ENCODE measurements at places on chromosomes 12 and 14.

DNA sequence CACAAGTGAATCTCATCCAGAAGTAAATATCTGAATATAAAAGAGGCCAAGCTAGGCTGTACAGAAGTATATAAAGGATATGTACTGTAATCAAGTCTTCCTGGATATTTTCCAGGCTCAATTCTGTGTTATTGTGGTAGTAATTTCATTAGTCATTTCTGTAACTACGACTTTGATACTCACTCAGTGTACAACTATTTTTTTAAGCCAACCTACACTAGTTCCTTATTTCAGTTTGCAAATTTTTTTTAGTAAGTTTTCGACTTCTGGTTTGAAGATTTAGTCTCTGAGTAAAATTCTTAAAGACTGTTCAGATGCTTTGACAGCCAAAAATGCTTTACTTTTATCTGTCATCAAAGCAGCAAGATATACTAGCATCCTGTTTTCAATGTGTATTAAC is 130.8 kb downstream of the CAPZA3 start:
- no peak for DNase-seq

- no peak for DNase-seq
These were observed 110.2 kb downstream of the PLXNC1 start for GRCh38 chr12:94258593-94258992.

- no peak for DNase-seq
These were observed 62.3 kb upstream of the PPP1R12A start for GRCh38 chr12:79997096-79997791.

DNA sequence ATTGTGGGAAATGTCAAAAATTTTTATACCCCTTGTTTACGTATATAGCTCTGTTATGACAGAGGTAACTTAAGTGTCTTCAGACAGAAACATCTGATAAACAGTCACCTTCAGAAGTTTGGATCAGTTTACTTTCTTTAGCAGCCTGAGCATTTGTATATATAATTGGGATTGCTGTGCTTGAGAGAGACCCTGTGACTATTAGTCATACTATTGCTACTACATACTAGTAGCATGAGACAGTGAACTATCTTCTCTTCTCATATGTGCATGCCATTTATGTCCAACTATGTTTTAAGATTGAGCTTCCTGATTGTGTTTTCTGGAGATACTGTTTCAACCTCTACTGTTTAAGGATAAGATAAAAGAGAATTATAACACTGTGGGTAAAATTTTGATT is 101.5 kb downstream of the PDE6H start:
- DNase-seq, result no peak

GRCh38 chr12:95759718-95760117 is 30.8 kb downstream of the NTN4 start:
- DNase-seq, result no peak

DNA sequence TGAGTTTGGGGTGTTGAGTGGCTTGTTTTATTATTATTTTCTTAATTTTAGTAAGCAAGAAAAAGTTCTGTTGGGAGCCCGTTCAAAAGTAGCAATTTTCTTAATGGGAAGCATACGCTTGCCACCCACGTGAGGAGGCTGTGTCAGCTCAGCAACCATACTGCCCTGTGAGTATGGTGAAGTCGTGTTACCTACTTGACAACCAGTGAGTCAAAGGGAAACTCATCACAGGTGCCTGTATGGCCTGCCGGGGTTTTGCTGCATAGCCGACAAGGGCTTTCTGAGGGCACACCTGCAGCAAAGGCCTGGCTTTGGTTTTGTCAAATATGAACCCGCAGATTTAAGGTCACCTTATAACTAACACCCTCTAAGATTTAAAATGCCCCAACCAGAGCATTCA is 31.1 kb downstream of the PITPNM2 start:
- peak; percentile 69 for DNase-seq

GRCh38 chr12:120370343-120371243 is 1.6 kb upstream of the MSI1 start:
- DNase-seq, result no peak

DNA sequence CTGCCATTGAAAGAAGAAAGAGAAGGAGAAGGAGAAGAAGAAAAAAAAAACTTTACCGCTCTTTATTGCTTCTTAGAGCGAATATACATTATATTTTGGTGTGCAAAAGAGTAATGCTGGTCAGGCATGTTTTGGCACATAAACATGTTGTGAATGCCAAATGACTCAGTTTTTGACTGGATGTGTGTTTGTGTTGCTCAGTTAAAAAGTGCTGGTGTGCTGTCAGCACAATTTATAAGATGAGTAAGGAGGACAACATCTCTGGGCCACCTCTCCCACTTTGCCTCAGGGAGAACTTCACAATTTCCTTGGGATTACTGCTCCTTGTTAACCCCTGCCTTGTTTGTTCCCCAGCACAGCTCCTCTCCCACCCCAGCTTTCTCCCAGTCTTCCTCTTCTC is 584.8 kb downstream of the ETNK1 start:
- no peak for DNase-seq

GRCh38 chr14:103749452-103749851 is 33.8 kb downstream of the ZFYVE21 start:
- DNase-seq, result no peak

- no peak for DNase-seq
These were observed 492.2 kb downstream of the APAF1 start for GRCh38 chr12:99137124-99137855.

- no peak for DNase-seq
These were observed 20.1 kb upstream of the GARIN6 start for GRCh38 chr12:99627459-99627858.

DNA sequence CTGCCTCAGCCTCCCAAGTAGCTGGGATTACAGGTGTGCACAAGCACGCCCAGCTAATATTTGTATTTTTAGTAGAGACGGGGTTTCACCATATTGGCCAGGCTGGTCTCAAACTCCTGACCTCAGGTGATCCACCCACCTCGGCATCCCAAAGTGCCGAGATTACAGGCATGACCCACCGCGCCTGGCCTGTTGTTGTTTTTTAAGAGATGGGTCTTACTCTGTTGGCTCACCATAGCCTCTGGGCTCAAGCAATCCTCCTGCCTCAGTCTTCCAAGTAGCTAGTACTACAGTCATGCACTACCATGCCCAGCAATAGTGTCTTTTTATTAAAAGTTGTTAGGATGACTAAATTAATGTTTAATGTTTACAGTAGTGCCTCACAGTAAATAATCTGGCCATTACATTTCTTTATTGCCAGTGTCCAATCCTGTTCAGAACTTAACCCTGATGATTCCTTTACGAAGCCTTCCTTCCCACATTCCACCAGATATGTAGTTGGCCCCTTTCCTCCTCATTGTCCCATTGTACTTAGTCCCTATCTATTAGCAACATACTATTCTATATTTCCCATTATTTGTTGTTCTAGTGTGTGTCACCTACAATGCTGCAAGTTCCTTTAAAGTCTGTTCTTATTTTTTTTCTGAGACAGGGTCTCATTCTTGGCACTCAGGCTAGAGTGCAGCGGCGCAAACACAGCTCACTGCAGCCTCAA is 8.8 kb upstream of the SMARCC2 start:
- DNase-seq, result no peak

- no peak for DNase-seq
These were observed 15.1 kb downstream of the CHD4 start for GRCh38 chr12:6592087-6592486.

- DNase-seq, result peak; percentile 84
These were observed 49.0 kb downstream of the KCTD10 start for GRCh38 chr12:109428037-109428629.

- no peak for DNase-seq
These were observed 1.8 kb downstream of the SPRING1 start for GRCh38 chr12:116735951-116736599.

DNA sequence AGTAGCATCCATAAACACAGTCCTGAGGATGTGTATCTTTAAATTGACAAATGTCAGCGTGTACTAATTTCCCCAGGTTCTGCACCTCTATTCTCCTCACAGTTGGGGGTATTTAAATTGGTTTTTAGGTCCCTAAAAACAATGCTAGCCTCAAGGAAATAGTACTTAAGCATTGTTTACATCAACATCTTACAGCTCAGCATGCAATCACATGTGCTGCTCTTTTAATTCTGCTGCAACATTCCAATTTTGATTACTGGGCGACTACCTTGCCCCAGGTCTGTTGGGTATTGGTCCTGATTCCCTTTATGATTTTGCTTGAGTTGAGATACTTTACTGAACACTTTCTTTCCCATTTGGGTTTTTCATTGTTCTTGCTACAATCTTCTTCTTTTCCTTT is 616.6 kb downstream of the CCER1 start:
- DNase-seq, result no peak

DNA sequence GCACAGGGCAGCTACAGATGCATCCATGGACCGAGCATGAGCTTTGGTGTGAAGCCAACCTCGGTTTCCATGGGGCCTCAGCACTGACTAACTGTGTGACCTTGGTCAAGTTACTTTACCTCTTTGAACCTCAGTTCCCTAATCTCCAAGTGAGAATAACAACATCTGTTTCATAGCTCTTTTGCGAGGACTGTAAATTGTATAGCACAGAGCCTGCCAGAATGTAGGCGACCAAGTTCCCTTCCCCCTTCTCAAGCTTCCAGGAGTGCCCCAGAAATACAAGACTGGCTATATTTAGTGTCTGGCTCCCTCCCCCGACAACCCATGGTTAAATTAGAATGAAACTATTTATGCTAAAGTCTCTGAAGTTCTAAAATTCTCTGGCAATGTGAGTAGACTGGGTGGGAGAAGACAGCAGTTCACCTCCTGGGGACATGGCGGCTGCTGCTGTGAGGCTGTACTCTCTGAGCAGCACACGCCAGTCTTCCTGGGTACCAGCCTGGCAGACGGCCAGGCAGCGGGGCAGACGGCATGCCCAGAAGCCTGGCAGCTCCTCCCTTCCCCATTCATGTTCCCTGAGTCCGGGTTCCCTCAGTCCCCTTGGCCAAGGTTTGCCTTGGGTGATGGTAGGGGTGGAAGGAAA is 22.0 kb upstream of the TMED10 start:
- no peak for DNase-seq

DNA sequence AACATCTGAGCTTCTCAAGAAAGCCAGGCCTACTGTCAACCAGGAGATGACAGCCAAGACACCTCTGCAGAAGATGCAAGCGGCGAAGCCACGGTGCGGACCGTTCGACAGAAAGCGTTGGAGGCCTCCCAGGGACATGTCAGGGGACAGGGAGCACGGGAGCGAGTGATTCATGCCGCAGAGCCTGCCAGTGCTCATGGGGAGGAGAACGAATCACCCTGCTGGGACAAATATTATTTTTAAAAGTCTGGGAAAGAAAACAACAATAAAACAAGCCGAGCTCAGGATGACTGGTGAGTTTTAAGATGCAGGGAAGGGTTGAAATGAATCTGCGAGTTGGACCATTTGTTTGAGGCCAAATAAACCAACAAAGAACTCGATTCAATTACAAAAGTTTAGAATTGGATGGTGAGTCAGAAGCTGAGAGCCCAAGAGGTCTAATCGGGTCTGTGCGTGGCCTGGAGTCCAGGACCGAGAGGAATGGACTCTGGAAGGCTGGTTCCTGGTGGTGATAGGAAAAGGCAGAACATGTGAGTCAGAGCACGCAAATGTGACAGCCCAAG is 91.0 kb downstream of the RBM19 start:
- DNase-seq, result no peak

DNA sequence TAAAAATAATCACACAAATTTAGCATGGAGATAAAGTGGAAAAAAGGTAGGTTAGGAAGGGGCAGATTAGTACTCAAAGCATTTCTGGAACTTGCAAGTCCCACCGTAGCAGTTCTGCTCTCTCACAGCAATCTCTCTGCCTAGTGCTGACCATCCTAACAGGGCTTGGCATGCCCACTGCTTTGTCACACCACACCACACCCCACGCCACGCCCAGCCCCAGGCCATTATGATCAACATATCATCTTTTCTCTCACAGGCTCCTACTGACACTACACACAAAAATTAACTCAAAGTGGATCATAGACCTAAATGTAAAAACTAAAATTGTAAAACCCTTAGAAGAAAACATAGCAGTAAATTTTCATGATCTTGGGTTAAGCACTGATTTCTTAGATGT is 273.7 kb downstream of the DAD1 start:
- no peak for DNase-seq
